ENCODE measurements at places on chromosomes 3 and 15. TPM values are rescaled to one million over a fixed set of nuclear protein-coding genes. Genes with fewer than 3 reads are reported as not detected.

GRCh38 chr15:44009038-44009437 lies 182.2 kb downstream of the WDR76 start:
- peak; percentile 37 for DNase-seq

DNA sequence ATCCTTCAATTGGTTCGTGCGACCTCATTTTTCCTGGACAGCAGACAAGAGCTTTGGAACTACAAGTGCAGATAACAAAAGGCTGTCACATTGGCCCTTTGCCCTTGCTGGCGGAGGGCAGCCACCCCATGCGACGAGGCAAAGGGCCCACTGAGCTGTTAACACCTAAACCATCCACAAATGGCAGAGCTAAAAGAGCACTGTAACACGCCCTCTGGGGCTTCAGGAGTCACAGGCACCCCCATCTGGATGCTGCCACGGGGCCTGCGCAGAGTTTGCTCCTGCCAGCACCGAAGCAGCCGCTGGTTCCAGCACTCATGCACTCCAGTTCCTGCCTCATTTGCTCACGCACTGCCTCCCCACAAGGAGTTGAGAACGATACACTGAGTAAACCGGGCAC lies 524.9 kb downstream of the ZNF385D start:
- DNase-seq, result no peak

GRCh38 chr3:186609247-186609868 lies 3.5 kb upstream of the AHSG start:
- no peak for DNase-seq

DNA sequence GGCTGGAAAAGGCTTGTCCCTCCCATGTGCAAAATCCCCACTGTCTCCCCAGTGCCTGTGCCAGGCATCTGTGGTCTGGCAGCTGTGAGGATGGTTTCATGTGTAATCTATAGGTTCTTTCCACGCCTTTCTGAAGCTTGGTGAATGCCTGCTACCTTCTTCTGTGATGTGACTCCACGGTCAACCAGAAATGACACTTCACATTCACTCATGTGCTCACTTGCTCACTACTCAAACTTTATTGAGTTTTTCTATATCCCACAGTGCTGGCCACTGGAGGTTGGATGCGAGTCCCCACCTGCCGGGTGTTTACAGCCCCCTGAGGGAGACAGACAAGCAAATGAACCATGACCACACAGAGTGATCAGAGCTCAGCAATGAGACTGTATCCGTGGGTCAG lies 27.9 kb upstream of the TLE3 start:
- DNase-seq, result no peak

DNA sequence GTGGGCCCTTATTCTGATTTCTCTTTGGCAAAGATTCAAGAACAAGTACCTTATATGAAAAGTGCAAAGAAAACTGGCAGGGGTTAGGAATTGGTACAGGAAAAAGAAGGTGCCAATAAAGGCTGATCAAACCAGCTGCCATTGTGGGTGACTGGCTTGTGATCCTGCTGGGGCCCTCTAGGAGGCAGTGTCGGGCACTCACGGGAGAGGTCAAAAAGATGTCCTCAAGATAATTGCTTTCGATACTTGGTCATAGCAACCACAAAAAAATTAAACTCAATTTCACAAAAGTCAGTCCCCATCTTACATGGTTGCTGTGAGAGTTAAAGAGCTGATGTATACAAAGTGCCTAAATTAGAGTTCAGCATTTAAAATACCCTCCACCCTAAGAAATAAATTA lies 31.0 kb upstream of the CAV3 start:
- no peak for DNase-seq

The REC114 gene
- not detected for total RNA-seq

The CKMT1B gene
- total RNA-seq, result not detected

The C3orf22 gene
- not detected for total RNA-seq
